Hypothalamus (tissue), 51 donors: ENCODE measurements at places on chromosomes 5 and 9.

DNA sequence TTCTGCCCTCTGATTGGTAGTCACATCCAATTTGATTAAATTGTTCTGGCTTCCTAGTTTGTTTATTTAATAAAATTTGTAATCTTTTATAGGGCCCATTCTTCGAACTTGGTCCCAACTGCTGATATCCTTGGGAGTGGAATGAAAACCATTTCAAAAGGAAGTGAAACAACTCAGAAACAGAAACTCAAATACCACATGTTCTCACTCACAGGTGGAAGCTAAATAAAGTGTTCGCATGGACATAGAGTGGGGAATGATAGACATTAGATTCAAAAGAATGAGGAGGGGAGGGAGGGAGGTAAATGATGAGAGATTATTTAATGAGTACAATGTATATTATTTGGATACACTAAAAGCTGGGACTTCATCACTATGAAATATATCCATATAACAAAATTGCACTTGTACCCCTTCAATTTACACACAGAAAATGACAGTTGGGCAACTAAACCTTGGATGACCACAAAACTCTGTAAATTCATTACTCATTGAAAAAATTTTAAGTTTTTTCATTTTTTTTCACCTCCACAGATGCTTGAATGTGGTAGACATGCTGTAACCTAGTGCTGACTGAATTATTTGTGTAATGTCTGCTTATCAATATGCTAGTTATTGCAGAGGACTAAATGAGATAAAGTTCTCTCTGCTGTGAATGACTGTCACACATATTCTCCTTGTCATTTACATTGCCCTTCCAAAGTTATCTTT is 16.0 kb downstream of the ATP10B start:
- no peak for DNase-seq

- no peak for DNase-seq
Measured at GRCh38 chr5:93926831-93927620, 185.6 kb upstream of the POU5F2 start.

GRCh38 chr5:131615957-131616356 is 19.1 kb downstream of the RAPGEF6 start:
- DNase-seq = no peak

DNA sequence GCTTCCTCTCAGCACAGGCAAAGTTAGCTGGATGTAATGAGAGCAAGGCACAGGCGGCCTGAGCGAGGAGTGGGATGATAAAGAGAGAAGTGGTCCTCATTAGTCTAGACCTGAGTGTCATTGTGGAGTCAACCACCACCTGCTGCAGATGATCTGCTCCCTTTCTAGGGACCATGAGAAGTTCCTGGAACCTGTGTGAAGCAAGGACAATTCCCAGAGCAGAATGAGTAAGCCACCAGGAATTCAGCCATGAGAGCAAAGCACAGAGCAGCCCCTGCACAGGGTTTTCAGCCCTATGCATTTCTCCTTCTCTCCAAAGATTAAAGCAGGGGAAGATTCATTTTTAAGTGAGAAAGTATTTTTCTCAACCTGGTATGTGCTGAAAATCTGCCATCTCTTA is 146.8 kb upstream of the SPEF2 start:
- DNase-seq = no peak

DNA sequence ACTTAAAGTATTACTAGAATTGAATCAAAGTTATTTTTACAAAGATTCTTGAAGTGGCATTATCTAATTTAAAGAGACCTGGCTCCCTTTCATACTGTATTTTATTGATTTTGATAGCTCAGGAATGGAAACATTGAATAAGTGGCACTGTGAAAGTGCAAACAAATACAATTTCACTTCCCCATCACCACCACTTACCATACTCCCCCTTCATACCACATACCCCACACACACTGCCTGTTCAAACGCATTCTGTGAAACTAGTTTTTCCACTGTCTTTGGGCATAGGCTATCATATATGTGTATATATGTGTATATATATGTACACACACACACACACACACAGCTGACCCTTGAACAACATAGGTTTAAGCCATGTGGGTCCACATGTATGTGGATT is 62.1 kb upstream of the ATG10 start:
- no peak for DNase-seq

- DNase-seq = no peak
Measured at GRCh38 chr9:134951461-134951860, 33.7 kb upstream of the FCN1 start.

GRCh38 chr5:9354336-9355081 is 191.4 kb downstream of the SEMA5A start:
- no peak for DNase-seq

DNA sequence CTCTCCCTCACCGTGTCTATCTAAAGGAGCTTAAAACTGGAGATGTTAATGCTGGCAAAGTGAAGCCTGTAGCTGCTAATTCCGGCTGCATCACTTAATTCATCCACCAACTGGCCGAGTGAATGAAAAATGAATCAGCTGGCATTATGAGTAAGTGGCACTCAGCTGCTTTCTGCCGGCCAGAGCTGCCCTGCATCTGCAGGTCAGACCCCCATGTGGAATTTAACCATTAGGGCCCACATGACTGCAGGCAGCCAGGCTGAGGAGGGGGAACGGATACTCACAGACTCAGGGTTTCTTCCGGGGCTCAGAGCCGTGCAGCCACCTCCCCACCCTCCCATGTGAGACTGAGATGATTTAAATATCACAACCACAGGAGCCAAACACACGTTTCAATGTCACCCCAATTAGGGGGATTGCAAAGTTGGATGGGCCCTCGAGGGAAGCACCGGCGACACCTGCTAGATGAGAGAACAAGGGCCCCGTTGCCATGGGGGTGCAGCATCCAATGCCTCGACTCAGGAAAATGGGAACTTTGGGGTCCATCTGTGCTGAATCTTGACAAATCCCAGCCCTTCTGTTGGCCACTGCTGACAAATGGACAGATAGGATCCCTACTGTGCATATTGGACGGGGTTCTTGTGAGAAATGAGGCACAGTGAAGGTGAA is 115.6 kb upstream of the ALDH1B1 start:
- DNase-seq = no peak

DNA sequence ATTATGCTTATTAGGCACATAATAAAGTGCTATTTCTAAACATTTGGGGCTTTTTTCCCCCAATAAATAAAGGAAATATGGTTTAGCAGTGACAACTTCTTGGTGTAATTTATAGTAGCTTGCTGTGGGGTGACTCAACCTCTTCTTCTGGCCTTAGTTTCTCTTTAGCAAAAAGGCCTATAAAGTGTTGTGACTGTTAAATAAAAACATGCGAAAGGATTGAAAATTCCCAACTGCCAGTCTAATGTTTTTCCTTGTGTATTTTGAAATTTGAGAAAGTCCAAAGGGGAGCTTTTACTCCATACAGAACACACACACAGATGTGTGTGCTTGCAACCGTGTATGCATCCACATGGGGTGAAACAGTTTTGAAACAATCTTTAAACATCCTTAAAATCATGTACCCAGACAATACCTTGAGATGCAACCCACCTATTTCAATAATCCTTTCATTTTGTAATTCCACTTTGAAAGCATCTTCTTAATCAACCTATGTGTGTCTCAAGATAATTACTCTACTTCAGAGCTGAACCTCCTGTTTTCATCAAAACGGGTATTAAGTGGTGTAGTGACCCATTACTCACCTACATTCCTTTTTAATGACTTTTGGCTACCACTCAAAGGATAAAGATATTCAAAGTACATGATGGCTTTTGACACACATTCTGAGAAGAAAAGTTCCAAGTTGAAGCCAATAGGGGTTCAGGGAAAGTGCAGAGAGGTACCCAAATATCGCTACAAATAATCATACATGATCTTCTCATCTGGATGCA is 123.8 kb downstream of the DROSHA start:
- DNase-seq = no peak
